Fibroblast of lung (primary cell): ENCODE measurements at places on chromosomes 2 and 18. TPM values are rescaled to one million over a fixed set of nuclear protein-coding genes. Genes with fewer than 3 reads are reported as not detected.

GRCh38 chr2:5121121-5121520, 571.1 kb upstream of the SOX11 start:
- no peak for DNase-seq
- H3K36me3 ChIP-seq: no peaks in the 10 kb centered on the region
- no peak overlapping the region for H3K27ac ChIP-seq
- no peak overlapping the region for H3K4me3 ChIP-seq

The NT5C1B gene
- polyA plus RNA-seq: not detected in 2 replicates

DNA sequence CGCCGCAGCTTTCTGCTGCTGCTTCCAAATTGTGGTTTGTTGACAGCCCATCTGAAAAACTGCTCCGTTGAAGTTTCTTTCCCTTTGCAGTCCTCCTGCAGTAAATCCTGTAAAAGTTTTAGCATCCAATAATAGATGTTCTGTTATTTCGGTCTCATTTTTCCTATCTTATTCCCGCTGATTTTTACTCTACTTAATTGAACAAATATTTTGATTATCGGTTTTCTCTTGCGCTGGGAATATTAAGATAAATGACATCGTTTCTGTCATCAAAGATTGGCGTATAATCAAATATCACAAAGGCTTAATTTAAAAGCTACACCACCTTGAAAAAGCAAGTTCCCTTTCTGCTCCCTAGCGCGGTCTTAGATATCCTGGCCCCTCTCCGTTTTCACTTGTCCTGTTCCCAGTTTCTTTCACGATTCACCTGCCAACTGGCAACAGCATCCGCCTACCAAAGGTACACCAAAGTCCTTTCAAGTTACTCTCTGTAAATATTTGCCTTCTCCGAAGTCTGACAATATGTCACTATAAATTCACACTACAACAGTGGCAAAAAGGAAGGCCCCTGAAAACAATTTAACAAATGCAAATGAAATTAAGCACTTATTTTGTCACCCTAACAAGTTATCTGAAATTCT, 1.0 kb upstream of the STRN start:
- DNase-seq: no peak
- no peaks in the 10 kb centered on the region for H3K27me3 ChIP-seq
- H3K4me3 ChIP-seq: peak overlapping the region; percentile 79
- peak overlapping the region; percentile 80 for H3K27ac ChIP-seq

The REG1A gene
- polyA plus RNA-seq: not detected in 2 replicates

- H3K27ac ChIP-seq: no peak overlapping the region
- H3K4me1 ChIP-seq: no peaks in the 10 kb centered on the region
- DNase-seq: no peak
- no peaks in the 10 kb centered on the region for H3K36me3 ChIP-seq
- no peak overlapping the region for H3K4me3 ChIP-seq
These were observed 106.7 kb downstream of the FAM210A start for GRCh38 chr18:13619505-13620205.

- H3K4me3 ChIP-seq: no peak overlapping the region
- no peak overlapping the region for H3K27ac ChIP-seq
- no peaks in the 10 kb centered on the region for H3K4me1 ChIP-seq
- DNase-seq: no peak
- no peaks in the 10 kb centered on the region for H3K36me3 ChIP-seq
These were observed 151.3 kb downstream of the NR4A2 start for GRCh38 chr2:156181208-156181607.

The CIDEA gene
- 0.12 and 0.21 TPM in 2 replicates for polyA plus RNA-seq

- peak; percentile 54 for DNase-seq
- no peak overlapping the region for H3K4me3 ChIP-seq
- H3K4me1 ChIP-seq: peaks cover 24% of the 10 kb centered on the region
- no peaks in the 10 kb centered on the region for H3K27me3 ChIP-seq
These were observed 99.4 kb upstream of the CDC42EP3 start for GRCh38 chr2:37770797-37771196.

- no peaks in the 10 kb centered on the region for H3K27me3 ChIP-seq
- H3K4me1 ChIP-seq: peaks cover 13% of the 10 kb centered on the region
- H3K36me3 ChIP-seq: peaks cover 2% of the 10 kb centered on the region
- H3K27ac ChIP-seq: peak overlapping the region; percentile 78
These were observed 787 bp downstream of the SOCS6 start for GRCh38 chr18:70289351-70290312.

- no peak overlapping the region for H3K4me3 ChIP-seq
- H3K4me1 ChIP-seq: no peaks in the 10 kb centered on the region
- no peaks in the 10 kb centered on the region for H3K27me3 ChIP-seq
- H3K27ac ChIP-seq: no peak overlapping the region
These were observed 35.1 kb upstream of the LHCGR start for GRCh38 chr2:48790407-48791170.

GRCh38 chr2:102544182-102544581, 71.2 kb downstream of the SLC9A4 start:
- H3K4me3 ChIP-seq: no peak overlapping the region
- no peak overlapping the region for H3K27ac ChIP-seq
- no peak for DNase-seq

DNA sequence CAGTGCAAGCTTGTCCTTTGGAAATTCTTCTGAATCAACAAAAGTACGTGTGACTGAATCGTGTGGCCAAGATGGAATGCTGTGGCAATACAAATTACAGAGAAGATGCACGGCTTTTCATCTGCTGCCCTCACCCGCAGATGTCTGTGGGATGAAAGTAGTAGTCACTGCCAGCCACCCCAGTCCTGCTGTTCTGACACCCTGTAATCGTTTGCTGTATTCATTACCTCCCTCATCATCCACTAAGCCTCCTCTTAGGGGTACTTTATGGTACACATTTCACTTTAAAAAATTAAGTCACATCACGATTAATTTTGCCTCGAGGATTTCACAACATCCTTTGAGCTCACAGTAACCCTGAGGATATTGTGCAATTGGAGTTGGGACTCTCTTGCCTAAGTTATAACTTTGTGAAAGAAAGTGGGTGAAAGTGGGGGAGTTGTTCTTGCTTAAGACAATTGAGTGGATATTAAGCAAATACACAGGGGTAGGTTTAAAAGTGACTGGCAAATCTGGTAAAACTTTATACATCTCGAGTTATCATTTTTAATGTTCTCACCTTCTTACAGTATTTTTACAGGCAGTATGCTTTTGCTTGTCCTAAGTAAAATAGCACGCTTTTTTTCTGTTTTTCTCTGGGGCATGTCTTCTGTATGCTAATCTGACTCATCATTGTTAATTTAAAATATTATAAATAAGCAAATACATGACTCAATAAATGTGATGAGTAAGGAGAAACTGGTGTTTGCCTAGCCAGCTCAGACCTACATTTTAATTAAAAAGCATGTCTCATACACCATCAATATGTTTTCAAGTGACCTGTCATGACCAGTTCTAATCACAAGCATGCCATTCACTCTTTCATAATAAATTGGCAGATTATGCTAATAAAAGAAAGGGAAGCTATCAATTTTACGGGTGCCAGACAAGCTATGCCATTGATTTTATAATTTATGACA, 680.9 kb downstream of the IRS1 start:
- no peaks in the 10 kb centered on the region for H3K27me3 ChIP-seq
- peak overlapping the region; percentile 40 for H3K4me3 ChIP-seq
- H3K4me1 ChIP-seq: peaks cover 26% of the 10 kb centered on the region
- peak; percentile 94 for DNase-seq
- H3K36me3 ChIP-seq: no peaks in the 10 kb centered on the region

The SUCLG1 gene
- polyA plus RNA-seq: 50.0 and 53.0 TPM in 2 replicates

GRCh38 chr2:137437386-137437785, 526.9 kb upstream of the HNMT start:
- H3K27ac ChIP-seq: no peak overlapping the region
- H3K4me1 ChIP-seq: no peaks in the 10 kb centered on the region
- H3K27me3 ChIP-seq: no peaks in the 10 kb centered on the region

DNA sequence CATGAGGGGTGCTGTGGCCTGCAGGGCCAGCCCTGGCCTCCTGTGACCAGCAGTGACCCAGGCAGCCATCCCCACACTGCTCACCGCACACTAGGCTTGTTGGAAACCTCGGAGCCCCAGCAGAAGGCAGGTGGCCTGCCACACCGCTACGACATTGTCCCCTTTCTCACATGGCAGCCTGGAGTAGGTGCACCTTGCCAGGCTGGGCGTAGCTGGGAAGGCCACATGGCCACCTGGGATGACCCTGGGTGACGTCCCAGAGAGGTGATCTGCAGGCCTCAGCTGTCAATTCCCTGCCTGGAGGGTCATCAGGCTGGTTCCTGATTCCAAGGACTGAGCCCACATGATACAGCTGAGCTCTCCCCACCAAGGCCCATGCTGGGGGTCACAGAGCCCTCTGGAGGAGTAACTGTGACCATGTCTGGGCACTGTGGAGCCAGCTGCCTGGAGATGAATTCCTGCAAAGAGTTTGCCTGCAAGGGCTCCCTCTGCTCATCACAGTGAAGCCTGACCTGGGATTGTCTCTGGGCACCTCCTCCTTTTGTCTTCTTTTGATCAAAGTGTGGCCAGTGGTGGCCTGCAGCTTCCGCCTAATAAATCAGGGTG, 119.6 kb upstream of the OTOS start:
- H3K4me3 ChIP-seq: no peak overlapping the region
- no peaks in the 10 kb centered on the region for H3K4me1 ChIP-seq
- H3K27me3 ChIP-seq: peaks cover 4% of the 10 kb centered on the region
- H3K36me3 ChIP-seq: no peaks in the 10 kb centered on the region
- H3K27ac ChIP-seq: no peak overlapping the region
- DNase-seq: no peak

GRCh38 chr2:178863130-178863855, 56.1 kb upstream of the TTN start:
- no peaks in the 10 kb centered on the region for H3K27me3 ChIP-seq
- H3K27ac ChIP-seq: peak overlapping the region; percentile 34
- DNase-seq: no peak
- H3K36me3 ChIP-seq: no peaks in the 10 kb centered on the region
- peaks cover 15% of the 10 kb centered on the region for H3K4me1 ChIP-seq

DNA sequence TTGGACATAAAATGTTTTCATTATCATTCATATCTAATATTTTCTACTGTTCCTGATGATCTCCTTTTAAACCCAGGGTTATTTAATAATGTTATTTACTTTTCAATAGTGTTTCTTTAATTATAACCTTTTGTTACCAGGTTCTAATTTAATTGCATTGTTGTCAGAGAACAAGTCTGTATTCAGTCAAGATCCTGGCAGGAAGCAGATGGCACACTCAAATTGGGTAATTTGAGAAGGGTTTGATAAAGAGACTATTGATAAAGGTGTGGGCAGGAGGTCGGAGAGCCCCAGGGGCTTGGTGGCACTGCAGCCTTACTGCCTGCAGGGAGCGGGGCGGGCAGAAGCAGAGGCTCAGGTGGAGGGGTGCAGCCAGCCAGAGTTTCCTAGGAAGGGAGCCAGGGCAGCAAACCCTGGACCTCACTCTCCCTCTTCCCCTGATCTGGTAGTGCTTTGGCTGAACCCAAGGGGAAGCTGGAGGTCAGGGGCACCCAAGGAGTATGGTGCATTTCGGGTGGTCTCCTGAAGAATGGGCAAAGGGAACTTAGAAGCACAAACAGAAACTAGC, 2.3 kb upstream of the KIF1A start:
- no peaks in the 10 kb centered on the region for H3K4me1 ChIP-seq
- no peak overlapping the region for H3K4me3 ChIP-seq
- DNase-seq: no peak
- H3K36me3 ChIP-seq: no peaks in the 10 kb centered on the region
- peaks cover 40% of the 10 kb centered on the region for H3K27me3 ChIP-seq

- no peaks in the 10 kb centered on the region for H3K4me1 ChIP-seq
- H3K4me3 ChIP-seq: no peak overlapping the region
- no peak for DNase-seq
- H3K27ac ChIP-seq: no peak overlapping the region
- no peaks in the 10 kb centered on the region for H3K27me3 ChIP-seq
These were observed 235.7 kb downstream of the GPD2 start for GRCh38 chr2:156671706-156672361.

- H3K27ac ChIP-seq: no peak overlapping the region
- no peaks in the 10 kb centered on the region for H3K36me3 ChIP-seq
- H3K27me3 ChIP-seq: no peaks in the 10 kb centered on the region
- DNase-seq: peak; percentile 39
- H3K4me1 ChIP-seq: no peaks in the 10 kb centered on the region
- H3K4me3 ChIP-seq: no peak overlapping the region
These were observed 73.9 kb upstream of the TTC27 start for GRCh38 chr2:32553829-32554432.

DNA sequence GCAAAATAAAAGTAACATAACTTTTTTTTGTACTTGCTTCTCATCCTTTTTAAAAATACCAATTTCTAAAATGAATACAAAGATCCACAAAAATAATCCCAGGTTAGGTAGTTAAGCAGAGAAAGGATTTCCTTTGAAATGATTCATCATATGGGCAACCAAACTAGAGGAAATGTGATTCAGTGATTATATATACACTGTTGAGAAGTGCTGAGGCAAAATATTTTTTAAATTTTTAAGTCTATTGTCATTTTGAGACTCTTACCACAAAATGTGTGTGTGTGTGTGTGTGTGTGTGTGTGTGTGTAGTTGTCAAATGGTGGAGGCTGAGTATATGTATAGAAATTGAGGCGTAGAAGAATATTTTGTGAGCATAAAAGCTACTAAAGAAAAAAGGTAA, 1075.3 kb downstream of the LRP1B start:
- H3K27ac ChIP-seq: no peak overlapping the region
- H3K27me3 ChIP-seq: no peaks in the 10 kb centered on the region
- H3K4me3 ChIP-seq: no peak overlapping the region
- no peaks in the 10 kb centered on the region for H3K36me3 ChIP-seq

The USP40 gene
- polyA plus RNA-seq: 18.9 and 26.2 TPM in 2 replicates

DNA sequence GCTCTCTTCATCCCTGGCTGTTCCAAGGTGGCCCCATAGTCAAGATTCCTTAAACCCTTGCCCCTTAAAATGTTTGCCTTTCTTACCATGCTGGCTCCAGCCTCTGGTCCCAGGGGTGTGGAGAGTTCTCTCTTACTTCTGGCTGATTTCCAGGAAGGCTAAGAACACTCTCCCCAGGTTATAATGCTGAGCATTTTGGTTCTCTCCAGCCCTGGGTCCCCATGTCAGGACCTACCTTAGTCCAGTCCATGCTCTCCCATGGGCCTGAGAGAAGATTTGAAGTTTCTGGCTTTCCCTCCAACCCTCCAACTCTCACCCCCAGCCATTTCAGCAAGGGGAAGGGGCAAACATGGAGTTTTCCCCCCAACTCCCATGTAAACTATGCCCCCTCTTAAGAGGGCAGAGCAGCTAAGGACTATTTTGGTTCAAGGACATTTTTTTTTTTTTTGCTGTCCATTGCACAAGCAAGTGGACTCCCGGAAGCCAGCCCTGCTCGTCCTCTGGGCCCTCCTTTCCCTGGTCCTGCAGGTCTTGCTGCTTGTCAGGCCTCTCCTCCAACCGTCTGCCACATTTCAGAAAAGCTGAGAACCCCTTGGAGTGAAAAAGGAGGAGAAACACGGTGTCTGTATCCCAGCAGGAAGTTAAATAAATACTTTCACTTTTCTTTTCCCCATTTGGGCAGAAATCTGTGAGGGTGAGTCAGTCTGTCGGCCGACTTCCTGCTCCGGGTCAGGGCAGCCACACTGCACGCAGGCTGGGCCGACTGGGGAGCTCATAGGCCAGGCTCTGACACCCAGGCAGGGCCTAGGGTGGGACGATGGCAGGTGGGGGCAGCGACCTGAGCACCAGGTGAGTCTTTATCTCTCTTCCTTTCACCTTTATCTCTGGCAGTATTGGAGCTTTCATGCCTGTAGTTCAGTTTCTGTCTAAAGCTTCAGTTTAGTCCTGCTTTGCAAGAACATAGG, at the start of gene SP140L:
TSS of gene SP140L (plus strand) at position 741 of the 965 bp plus-strand sequence. CDS start at position 818, 77 bp downstream.
- no peaks in the 10 kb centered on the region for H3K27me3 ChIP-seq
- peak; percentile 81 for DNase-seq
- H3K36me3 ChIP-seq: no peaks in the 10 kb centered on the region
- no peaks in the 10 kb centered on the region for H3K4me1 ChIP-seq
- peak within 1 kb of the TSS; percentile 94 for H3K27ac ChIP-seq

GRCh38 chr2:25590921-25591505, 82.4 kb downstream of the DTNB start:
- H3K36me3 ChIP-seq: no peaks in the 10 kb centered on the region
- H3K4me3 ChIP-seq: no peak overlapping the region
- no peak overlapping the region for H3K27ac ChIP-seq
- DNase-seq: no peak
- H3K27me3 ChIP-seq: no peaks in the 10 kb centered on the region

The VRK2 gene
- polyA plus RNA-seq: 23.8 and 28.0 TPM in 2 replicates

The KATNAL2 gene
- 1.5 and 1.8 TPM in 2 replicates for polyA plus RNA-seq
